ENCODE measurements at places on chromosomes 5 and 9. TPM values are rescaled to one million over a fixed set of nuclear protein-coding genes. Genes with fewer than 3 reads are reported as not detected.

DNA sequence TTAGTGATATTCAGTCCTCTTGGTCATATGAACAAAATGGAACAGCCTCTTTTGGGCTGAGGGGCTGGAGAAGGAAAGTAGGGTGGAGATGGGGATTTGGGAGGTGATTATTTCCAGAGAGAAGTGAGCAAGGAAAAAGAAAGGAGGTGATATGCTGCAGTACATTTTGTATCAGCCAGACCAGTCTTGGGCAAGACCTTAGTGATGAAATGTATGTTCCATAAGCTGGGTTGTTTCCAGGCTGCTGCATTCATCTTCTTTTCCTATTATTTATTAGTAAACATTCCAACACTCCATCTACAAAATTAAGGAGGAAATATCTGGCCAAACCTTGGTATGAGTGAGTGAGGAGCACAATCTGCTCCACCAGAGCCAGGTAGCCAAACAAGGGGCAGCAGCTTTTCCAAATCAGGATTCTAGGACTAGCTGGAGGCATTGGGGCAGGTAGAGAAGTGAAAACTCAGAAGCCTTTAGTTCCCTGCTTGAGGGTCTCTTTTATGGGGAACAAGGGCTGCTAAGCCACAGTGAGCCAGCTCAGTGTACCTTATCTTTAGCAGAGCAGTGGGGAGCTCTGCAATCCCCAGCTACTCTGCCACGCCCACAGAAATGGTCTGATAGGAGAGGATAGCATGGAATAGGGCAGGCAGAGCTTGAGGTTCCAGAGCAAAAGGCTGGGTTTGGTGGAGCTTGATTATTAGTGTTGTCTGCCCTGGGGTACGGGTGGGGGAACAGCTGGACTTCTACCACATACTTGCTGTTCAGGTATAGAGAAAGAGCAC lies 19.5 kb downstream of the RAD1 start:
- peaks cover 4% of the 10 kb centered on the region for H3K4me1 ChIP-seq
- H3K4me3 ChIP-seq, result no peak overlapping the region
- no peak for DNase-seq
- no peaks in the 10 kb centered on the region for H3K36me3 ChIP-seq
- no peak overlapping the region for H3K27ac ChIP-seq

- H3K27me3 ChIP-seq, result no peaks in the 10 kb centered on the region
- H3K4me1 ChIP-seq, result peaks cover 17% of the 10 kb centered on the region
- H3K4me3 ChIP-seq, result no peak overlapping the region
- no peaks in the 10 kb centered on the region for H3K36me3 ChIP-seq
- no peak overlapping the region for H3K27ac ChIP-seq
These were observed 40.1 kb upstream of the PDE8B start for GRCh38 chr5:77170196-77170890.

- no peak overlapping the region for H3K27ac ChIP-seq
- DNase-seq, result no peak
- H3K4me3 ChIP-seq, result no peak overlapping the region
- H3K27me3 ChIP-seq, result no peaks in the 10 kb centered on the region
- H3K4me1 ChIP-seq, result no peaks in the 10 kb centered on the region
These were observed 475.1 kb downstream of the SPOCK1 start for GRCh38 chr5:137024044-137024443.

DNA sequence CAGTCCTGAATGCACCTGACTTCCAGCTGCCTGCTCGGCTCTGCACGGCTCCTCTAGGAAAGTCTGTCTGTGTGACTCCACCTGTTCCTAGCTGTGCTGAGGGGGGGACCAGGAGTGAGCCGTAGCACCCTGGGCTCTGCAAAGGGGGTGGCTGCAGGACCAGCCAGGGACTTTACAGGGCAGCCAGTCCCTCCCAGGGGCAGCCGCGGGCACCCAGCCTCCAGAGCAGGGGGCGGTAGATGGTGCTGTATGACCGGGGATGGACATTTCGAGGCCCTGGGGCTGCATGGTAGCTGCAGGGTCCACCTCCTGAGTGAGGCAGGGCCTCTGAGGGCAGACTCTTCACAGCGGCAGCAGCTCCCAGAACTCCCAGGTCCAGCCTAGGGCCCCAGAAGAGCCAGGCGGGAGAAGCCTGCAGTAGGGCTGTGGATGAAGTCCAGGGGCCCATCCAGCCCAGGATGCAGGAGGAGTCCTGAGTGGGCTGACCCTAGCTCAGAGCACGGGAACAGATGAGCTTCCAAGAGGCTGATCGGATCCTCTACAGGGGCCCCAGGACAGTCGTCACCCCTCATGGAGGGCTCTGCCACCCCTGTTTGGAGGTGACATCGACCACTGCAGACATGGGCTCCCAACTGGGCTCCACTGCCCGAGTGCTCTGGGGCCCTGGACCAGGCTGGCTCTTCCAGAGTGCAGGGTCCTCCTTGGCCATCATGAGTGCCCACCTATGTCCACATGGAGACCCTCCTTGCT lies 105.4 kb downstream of the ZNF354C start:
- H3K27me3 ChIP-seq, result no peaks in the 10 kb centered on the region
- no peak overlapping the region for H3K27ac ChIP-seq
- no peak overlapping the region for H3K4me3 ChIP-seq
- H3K4me1 ChIP-seq, result peaks cover 11% of the 10 kb centered on the region

- H3K36me3 ChIP-seq, result no peaks in the 10 kb centered on the region
- H3K27ac ChIP-seq, result no peak overlapping the region
- no peak overlapping the region for H3K4me3 ChIP-seq
- DNase-seq, result no peak
These were observed 9.6 kb downstream of the KIF2A start for GRCh38 chr5:62315376-62316175.

DNA sequence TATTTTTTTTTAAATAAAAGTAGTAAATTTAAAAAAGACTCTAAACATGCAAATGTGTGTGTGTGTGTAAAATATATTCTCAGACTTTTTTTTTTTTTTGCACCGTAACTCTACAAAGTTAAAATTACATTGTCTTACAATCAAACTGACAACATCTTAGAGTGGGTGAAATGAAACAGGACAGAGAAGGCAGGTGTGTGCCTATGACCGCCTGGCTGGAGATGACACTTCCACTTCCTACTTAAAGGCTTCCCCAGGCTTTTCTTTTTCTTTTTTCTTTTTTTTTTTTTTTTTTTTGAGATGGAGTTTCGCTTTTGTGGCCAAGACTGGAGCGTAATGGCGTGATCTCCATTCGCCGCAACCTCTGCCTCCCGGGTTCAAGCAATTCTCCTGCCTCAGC lies 2.7 kb upstream of the AK1 start:
- DNase-seq, result no peak
- H3K4me1 ChIP-seq, result peaks cover 33% of the 10 kb centered on the region
- H3K4me3 ChIP-seq, result no peak overlapping the region
- H3K27ac ChIP-seq, result no peak overlapping the region
- H3K27me3 ChIP-seq, result no peaks in the 10 kb centered on the region
- H3K36me3 ChIP-seq, result no peaks in the 10 kb centered on the region

DNA sequence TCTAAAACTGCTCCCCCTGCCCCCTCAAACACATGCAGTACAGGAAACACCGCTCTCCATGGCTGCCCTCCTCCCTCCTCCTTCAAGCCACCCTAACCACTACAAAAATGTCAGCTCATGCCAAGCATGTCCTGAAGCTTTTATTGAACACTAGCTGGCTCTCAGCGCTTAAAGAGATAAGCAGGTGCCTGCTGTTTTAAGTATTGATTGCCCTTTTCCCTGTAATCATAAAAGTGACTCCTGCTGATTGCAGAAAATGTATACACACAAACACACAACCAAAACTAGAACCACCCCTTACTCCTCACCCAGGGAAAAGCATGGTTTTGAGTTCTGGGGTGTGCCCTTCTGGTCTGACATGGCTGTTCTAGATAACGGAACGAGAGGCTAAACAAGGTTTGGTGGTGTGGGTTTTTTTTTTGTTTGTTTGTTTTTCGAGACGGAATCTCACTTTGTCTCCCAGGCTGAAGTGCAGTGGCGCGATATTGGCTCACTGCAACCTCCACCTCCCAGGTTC lies 3.7 kb upstream of the UCK1 start:
- no peaks in the 10 kb centered on the region for H3K36me3 ChIP-seq
- H3K4me3 ChIP-seq, result no peak overlapping the region
- H3K27ac ChIP-seq, result no peak overlapping the region
- H3K4me1 ChIP-seq, result no peaks in the 10 kb centered on the region
- H3K27me3 ChIP-seq, result no peaks in the 10 kb centered on the region

- H3K4me1 ChIP-seq, result no peaks in the 10 kb centered on the region
- no peak overlapping the region for H3K27ac ChIP-seq
- H3K36me3 ChIP-seq, result no peaks in the 10 kb centered on the region
- H3K27me3 ChIP-seq, result no peaks in the 10 kb centered on the region
- H3K4me3 ChIP-seq, result no peak overlapping the region
- DNase-seq, result no peak
These were observed 448.2 kb downstream of the GADD45G start for GRCh38 chr9:90053027-90053426.

- H3K36me3 ChIP-seq, result no peaks in the 10 kb centered on the region
- peak overlapping the region; percentile 41 for H3K4me3 ChIP-seq
- no peaks in the 10 kb centered on the region for H3K27me3 ChIP-seq
- H3K4me1 ChIP-seq, result peaks cover 28% of the 10 kb centered on the region
- H3K27ac ChIP-seq, result peak overlapping the region; percentile 28
These were observed 2.1 kb downstream of the CA9 start for GRCh38 chr9:35675732-35676392.

- H3K4me3 ChIP-seq, result no peak overlapping the region
- H3K27ac ChIP-seq, result no peak overlapping the region
- DNase-seq, result peak; percentile 38
- H3K4me1 ChIP-seq, result no peaks in the 10 kb centered on the region
- H3K36me3 ChIP-seq, result no peaks in the 10 kb centered on the region
These were observed 259.0 kb upstream of the IRX1 start for GRCh38 chr5:3336666-3337065.

GRCh38 chr5:128538000-128538249 lies at the start of gene FBN2:
Gene FBN2, minus strand, starts transcription at chr5:128538245. Its CDS starts 642 bp downstream, at chr5:128537603.
- peak within 1 kb of the TSS; percentile 50 for H3K27ac ChIP-seq
- peak within 1 kb of the TSS; percentile 59 for H3K4me3 ChIP-seq
- no peaks in the 10 kb centered on the region for H3K4me1 ChIP-seq
- DNase-seq, result no peak
- H3K27me3 ChIP-seq, result peaks cover 15% of the 10 kb centered on the region
- H3K36me3 ChIP-seq, result no peaks in the 10 kb centered on the region

DNA sequence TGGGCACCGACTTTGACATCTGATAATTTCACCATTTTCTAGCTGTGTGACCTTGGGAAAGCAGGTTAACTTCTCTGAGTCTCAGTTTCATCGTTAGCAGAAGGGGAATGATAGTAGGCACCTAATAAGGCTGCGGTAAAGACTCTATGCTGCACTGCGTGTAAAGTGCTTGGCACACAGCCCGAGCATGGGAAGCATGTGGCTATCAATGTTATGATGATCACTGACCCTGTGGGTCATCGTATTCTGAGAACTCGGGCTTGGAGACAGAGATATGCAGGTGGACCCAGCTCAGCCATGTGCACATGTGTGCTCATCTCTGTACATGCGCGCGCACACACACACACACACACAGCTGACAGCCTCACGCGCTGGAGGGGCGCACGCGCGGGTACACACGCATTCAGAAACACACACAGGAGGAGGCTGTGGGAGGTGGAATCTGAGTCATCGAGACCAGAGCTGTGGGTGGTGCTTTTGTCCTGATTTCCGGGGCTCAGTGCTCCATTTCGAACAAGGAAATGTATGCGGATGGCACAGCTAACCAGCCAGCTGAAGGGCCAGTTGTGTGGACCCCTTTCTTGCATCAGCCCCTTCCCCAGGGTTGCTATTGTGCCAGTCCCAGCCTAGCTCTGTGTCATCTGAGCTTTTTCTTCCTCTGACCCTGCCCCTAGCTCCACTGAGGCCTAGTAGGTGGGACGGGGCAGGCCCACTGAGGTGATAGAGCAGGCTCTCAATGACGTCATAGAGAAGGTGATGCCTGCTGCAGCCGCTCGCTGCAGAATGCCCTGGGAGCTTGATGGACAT lies 11.1 kb upstream of the ARAP3 start:
- H3K27ac ChIP-seq, result no peak overlapping the region
- DNase-seq, result no peak
- no peaks in the 10 kb centered on the region for H3K36me3 ChIP-seq

GRCh38 chr5:50665091-50665490 lies 1.3 kb upstream of the PARP8 start:
- no peaks in the 10 kb centered on the region for H3K4me1 ChIP-seq
- H3K36me3 ChIP-seq, result no peaks in the 10 kb centered on the region
- H3K27me3 ChIP-seq, result no peaks in the 10 kb centered on the region
- H3K4me3 ChIP-seq, result no peak overlapping the region
- H3K27ac ChIP-seq, result peak overlapping the region; percentile 89
- no peak for DNase-seq

DNA sequence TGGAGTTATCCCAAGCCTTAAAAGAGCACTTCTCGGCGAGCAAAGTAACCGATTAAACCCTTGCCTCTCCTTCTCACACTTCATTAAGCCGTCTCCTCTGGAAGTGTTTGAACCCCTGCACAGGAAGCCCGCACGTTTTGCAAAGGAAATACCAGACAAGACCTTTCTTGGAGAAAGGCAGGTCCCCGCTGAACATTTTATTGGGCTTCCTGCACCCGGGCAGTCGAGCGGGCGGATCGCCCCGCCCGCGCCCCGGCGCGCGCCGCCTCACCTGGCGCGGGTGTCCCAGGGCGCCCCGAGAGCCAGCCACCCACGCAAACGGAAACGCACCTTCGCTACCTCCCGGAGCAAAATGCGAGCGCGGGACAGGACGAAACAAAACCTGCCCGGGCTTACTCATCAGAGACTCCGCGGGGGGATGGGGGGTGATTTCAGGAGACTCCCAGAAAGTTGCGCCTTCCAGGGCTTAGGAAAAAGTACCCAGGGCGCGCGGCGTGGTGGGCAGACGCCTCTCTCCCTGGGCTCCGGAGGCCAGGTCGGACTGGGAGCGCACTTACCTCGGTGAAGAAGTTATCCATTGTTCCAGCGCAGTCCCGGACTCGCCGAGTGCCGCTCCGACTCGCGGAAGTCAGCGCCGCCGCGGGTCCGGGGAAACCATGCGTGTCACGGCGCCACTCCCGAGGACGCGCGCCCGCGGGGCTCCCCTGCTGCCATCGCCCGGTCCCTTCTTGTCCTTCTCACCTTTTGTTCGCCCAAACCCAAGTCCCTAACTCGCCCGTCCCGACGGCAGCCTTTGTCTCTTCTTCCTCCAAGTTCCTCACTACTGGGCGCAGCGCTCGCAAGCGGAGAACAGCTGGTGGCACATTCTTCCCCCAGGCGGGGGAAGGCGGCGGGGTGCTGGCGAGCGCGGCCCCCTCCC lies 598 bp downstream of the MYO10 start:
- no peaks in the 10 kb centered on the region for H3K36me3 ChIP-seq
- H3K27ac ChIP-seq, result peak overlapping the region; percentile 62
- H3K4me1 ChIP-seq, result no peaks in the 10 kb centered on the region
- H3K4me3 ChIP-seq, result peak overlapping the region; percentile 63

TLX3 gene
- total RNA-seq, result not detected

PCDHGA8 gene
- 5.4 TPM for total RNA-seq

FAM114A2 gene
- 25.5 TPM for total RNA-seq

ADRA1B gene
- total RNA-seq, result 0.36 TPM

BHMT gene
- 0.33 TPM for total RNA-seq

CNTLN gene
- 18.2 TPM for total RNA-seq

IFNE gene
- total RNA-seq, result not detected

NOL8 gene
- 27.0 TPM for total RNA-seq

FYB1 gene
- 11.1 TPM for total RNA-seq

GKAP1 gene
- 23.9 TPM for total RNA-seq

HRH2 gene
- total RNA-seq, result 2.5 TPM

MCTP1 gene
- total RNA-seq, result 12.5 TPM

LPAR1 gene
- total RNA-seq, result 47.9 TPM
